ENCODE measurements at places on chromosomes 2 and 18.

DNA sequence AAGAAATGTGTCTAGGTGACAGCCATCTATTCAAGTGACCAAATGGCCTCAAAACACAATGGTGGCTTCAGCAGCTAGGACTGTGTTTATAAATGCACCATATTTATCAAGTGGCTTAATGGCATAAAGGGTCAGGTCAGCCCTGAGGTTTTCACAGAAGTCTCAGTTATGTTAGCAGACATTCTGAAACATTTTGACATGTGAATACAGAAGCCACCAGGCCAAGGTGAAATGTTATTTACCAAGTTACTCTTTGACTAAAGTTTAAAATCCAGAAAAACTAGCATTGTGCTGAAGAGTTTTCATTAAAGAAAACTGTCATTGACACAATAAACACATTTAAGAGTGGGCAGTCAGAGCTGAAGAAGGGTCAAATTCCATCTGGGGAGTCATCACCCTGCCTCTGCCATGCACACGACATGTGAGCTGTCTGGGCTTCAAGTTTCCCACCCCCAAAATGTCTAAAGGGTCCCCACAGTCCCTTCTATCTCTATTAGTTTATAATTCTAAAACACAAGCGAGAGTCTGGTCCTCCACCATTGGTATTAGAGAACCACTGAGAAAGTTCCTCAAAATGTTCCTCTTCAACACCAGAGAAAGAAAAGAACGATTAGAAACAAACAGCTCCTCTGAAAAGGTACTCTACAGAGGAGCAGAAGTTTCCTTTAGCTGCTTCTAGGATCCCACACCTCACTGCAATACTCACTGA is 77.5 kb upstream of the FZD5 start:
- no peak for DNase-seq

DNA sequence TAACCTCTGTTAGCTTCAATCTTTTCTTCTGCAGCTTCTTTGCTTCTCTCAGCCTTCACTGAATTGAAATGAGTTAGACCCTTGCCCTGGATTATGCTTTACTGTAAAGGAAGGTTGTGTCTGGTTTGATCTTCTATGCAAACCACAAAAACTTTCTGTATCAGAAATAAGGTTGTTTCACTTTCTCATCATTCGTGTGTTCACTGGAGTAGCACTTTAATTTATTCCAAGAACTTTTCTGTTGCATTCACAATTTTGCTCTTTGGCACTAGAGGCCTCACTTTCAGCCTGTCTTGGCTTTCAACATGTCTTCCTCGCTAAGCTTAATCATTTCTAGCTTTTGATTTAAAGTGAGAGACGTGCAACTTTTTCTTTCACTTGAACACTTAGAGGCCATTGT is 365.3 kb downstream of the TDRD15 start:
- DNase-seq = no peak

- no peak for DNase-seq
These were observed 37.2 kb downstream of the STEAP3 start for GRCh38 chr2:119260646-119261492.

- DNase-seq = no peak
These were observed 2112.6 kb upstream of the PIK3C3 start for GRCh38 chr18:39842366-39842914.

DNA sequence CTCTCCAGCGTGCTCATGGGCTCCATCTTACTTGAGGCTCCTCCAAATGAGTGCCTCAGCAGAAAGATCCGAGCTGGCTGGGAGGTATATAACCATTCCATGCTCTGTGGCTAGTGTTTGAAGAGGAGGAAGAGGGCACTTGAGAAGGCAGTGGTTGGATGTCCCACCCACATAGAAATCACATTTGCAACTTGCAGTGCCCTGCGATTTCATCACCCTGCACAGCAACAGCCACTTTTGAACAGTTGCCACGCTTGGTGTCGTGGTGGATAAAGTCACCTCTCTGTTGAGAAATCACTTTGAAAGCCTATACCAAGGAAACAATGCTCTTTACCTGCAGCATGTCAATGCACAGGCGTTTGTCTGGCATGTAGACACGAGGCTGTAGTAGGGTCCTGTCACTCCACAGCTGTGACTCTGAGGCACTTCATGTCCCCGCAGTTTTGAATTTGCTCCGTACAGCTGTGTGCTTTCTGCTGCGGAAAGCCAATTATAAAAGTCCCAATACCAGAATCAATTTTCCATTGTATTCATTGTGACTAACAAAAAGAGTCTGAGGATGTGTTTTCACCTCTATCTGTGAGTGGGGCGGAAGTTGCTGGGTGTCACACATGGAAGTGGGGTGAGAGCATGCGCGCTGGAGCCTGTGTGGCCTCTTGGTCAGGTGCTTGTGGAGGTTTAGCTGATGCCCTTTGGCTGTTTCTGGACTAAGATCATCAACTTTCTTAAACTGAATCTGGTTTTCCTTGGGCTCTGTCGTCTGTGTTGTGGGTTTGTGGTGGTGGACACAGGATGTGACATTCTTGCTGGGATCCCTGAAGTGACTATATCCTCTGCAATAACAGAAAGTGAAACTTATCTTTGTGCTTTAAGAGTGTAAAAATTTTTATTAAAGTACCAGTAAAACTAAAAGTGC is 2.8 kb downstream of the CNDP2 start:
- DNase-seq = no peak

GRCh38 chr2:128594953-128595677 is 276.4 kb upstream of the HS6ST1 start:
- DNase-seq = no peak

DNA sequence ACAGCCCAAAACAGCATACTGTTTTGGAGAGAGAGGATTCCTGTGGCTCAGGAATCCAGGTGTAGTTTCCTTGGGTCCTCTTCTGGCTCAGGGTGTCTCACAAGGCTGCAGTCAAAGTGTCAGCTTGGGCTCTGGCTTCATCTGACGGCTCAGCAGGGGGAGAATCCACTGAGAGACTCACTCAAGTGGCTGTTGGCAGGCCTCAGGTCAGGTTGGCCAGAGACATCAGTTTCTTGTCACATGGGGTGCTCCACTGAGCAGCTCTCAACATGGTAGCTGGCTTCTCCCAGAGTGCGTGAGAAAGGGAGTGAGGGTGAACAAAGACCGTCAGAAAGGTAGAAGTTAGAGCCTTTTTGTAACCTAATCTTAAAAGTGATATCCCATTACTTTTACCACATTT is 168.4 kb downstream of the SOCS6 start:
- peak; percentile 25 for DNase-seq

DNA sequence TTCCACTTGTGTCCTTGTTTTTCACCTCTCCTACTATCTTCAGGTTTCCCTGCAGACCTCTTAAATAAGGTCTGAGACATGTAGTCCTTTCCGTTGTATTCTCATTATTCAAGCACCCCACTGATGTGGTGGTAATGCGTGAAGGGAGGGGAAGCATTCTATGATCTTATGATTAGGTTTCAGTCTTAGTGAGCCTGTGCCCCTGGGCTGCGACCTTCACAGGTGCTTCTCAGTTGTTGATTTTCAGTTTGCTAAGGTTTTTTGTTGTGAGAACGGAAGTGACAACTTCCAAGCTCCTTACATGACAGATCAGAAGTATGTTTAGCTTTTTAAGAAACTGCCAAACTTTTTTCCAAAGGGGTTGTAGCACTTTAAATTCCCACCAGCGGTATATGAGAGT is 41.3 kb downstream of the VPS54 start:
- no peak for DNase-seq
